Stimulated activated CD8-positive, alpha-beta memory T cell treated with anti-CD3 and anti-CD28 coated beads, Interleukin-4, amount 100 ng/mL, for 1 hour (primary cell): ENCODE measurements at places on chromosomes 12 and 14.

GRCh38 chr12:52582971-52583456 lies 9.4 kb upstream of the KRT74 start:
- peak; percentile 18 for DNase-seq

DNA sequence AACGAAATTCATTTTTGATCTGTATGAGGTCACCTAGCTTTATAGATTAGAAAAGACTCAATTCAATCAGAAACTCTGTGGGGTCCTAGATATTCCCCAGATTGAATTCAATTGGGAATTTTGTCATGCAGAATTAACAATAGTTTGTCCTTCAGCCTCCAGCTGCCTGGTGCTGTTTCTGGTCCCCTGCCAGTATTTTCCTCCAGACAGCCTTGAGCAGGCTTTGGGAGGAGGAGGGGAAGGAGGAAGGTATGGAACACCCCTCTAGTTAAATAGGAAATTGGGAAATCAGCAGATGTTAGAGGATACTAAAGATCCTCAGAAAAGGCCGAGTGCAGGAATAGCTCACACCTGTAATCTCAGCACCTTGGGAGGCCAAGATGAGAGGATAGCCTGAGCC lies 10.6 kb downstream of the GRIP1 start:
- DNase-seq, result no peak

DNA sequence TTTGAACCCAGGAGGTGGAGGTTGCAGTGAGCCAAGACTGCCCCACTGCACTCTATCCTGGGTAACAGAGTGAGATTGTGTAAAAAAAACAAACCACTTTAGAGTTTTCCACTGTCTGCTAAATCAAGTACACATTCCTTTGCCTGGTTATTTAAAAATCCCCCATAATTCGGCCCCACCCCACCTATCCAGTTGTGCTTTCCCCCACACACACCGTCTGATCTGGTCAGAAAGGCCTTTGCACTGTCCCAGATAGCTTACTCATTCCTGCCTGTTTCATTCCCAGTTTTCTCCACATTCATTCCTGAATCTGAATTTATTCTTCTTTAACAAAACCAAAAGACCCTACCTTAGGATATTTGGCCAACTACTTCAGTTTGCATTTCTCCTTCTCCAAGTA lies 29.5 kb downstream of the NINJ2 start:
- no peak for DNase-seq

- peak; percentile 40 for DNase-seq
These were observed at the start of gene MAP1LC3B2 for GRCh38 chr12:116559162-116559935. TSS of gene MAP1LC3B2 (plus strand) at chr12:116559381. CDS start at chr12:116575943, 16,562 bp downstream.

DNA sequence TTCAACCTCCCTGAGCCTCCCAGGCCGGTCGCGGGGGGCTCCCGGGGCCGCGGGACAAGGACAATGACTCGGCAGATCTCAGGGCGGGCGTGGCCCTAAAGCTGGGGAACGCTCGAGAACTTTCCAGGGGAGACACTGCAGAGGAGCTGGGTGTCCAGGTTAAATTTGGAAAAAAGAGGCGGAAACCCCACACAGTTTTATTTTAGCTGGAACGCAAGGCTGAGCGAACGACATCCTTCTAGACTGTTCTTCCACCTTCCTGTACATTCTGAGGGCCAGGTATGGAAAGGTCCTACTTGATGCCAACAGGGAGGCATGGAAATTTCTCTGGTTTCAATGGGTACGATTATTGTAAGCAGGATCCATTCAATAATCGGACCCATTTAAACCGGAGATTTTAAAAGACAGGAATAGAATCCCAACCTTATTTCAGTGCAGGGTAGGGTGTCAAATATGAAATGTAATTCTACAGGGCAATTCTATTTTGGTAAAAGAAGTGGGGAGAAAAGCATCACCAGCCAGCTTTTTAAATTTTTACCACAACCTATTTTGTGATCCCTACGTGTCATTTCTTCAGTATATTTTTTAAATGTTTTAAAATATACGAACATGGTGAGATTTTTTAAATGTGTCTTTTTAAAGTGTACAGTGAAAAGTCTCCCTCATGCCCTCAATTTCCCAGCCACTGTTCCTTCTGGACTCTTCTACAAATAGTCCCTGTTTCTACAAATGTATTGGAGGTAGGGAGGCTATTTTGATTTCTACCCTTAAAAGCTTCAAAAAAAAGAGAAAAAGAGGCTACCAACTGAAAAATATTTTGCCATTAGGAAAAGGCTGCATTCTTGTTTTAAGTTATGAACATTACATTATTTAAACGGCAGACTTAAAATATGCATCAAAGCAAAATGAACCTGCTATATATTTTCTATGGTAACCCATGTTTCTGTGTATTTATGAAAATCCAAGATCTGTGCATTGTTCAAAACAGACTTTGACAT lies 1.1 kb upstream of the UBC start:
- no peak for DNase-seq

DNA sequence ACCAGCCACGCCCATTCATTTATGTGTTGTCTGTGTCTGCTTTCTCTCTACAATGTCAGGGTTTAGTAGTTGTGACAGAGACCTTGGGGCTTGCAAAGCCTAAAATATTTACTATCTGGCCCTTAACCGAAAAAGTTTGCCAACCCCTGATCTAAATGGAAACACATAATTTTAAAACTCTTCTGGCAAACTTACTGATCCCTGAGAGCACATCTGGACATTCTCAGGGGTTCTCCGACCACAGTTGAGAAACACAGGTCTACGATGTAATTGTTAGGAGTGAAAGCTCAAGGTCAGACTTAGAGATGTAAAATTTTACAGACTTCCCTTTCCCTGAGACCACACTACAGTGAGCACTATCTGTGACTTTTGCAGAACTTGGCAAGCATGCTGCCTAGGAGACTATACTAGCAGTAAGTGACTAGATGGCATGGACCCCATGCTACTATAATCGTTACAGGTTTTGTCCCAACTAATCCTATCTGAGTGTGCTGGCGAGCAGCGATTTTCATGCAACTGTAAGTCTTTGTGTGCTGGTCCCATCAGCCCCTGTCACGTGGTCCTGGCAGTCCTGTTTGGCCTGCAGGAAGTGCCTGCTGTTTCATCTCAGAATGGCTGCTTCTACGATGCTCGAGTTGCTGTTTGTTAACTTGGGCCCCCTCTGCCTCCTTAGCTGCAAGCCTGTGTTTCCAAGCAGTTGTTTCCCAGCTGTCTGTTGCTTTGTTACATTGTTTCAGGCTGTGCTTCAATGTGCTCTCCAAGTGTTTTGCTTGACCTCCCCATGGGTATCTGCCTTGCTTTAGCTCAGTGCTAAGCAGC lies 21.6 kb downstream of the TMTC2 start:
- DNase-seq, result no peak

- no peak for DNase-seq
These were observed 103.9 kb downstream of the BBS10 start for GRCh38 chr12:76244300-76244699.

DNA sequence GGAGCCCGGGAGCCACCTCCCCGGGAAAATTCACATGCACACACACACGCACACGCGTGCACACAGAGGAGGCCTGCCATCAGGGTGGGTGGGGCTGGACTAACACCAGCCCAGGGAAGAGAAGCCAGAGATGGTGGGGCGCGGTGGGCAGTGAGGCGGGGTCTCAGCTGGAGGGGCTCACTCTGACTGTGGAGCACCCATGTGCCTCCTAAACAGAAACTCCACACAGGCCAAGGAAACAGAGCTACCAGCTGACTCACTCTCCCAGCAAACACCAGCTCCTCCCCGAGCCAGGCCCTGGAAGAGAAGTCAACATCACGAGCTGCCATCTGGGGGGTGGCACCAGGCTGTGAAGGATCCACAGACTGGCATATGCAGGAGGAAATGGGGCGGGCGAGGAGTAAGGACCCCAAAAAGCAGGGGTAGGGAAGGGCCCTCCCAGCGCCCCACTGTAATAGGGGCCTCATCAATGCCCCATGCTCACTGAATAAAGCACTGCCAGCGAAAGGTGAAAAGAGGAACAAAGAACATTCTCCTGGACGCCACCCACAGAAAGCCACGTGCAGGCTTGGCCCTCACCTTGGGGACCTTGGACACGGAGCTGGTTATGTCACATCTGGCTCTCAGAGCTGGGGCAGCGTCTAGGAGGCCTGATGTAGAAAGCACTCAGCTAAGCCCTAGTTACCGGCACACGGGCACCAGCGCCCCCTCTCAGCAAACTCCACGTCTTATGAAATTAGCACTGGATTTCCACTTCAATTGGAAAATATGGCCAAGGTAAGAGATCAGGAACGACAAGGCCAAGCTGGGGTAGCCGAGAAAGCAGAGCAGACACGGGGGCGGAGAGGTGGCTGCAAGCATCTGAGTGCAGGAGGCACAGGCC lies 8.4 kb upstream of the INF2 start:
- no peak for DNase-seq

DNA sequence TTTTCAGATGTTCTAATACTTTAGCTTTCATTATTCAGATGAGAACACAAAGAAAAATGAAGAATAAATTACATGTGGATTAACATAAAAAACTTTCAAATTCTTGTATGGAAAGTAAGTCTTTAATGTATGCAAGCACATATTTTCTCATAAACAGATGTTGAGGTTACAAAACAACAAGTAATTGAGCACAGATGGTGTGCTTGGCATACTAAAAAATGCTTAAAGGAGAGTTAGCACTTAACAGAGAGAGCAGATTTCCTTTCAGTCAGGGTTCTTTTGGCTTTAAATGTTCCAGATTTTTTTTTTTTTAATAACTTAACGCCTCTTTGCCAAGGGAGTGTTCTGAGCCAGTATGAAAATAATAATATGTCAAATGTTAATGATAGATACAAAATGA lies 96.0 kb downstream of the RASSF9 start:
- DNase-seq, result no peak

DNA sequence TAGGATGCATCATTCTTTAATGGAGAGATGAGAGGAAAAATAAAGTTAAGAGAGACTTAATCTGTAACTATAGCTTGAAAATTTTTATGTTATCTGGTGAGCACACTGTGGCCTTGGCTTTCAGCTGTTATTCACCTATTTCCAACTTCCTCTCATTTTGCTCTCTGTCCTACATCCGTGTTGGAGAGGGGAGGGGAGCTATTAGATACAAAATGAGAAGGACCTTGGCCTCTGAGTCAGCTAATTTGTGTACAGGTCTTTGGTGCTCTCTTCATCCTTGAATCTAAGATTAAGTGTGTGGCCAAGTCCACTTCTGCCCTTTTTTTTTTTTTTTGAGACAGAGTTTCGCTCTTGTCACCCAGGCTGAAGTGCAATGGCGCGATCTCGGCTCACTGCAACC lies 887 bp upstream of the APOBEC1 start:
- no peak for DNase-seq

DNA sequence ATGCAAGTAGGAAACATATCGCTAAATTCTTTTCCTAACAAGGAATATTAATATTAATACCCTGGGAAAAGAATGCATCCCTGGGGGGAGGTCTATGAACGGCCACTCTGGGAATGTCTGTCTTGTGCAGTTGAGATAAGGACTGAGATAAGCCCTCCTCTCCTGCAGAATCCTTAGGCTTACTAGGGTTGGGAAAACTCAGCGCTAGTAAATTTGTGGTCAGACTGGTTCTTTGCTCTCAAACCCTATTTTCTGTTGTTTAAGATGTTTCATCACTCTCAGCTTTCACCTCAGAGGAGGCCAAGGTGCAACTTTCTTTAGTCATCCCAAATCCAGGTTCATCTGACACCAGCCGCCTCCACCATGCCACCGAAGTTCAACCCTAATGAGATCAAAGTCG lies 11.2 kb upstream of the RESF1 start:
- no peak for DNase-seq

DNA sequence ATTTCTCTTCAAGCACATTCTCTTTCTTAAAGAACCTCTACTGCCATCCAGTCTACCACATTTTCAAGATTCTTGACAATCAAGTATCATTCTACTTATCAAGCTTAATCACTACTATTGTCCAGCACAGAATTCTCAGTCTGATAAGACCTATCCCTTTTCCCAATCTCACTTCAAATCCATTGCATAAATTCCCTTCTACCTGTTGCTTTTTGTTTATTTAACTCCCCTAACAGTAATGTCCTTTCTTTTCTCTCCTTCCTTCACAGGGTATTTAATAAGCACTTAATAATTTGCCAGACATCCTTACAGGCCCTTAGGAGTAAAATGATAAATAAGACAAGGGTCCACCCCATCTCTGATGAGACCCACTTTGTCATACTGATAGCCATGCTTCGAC lies 41.7 kb downstream of the ZFC3H1 start:
- no peak for DNase-seq

DNA sequence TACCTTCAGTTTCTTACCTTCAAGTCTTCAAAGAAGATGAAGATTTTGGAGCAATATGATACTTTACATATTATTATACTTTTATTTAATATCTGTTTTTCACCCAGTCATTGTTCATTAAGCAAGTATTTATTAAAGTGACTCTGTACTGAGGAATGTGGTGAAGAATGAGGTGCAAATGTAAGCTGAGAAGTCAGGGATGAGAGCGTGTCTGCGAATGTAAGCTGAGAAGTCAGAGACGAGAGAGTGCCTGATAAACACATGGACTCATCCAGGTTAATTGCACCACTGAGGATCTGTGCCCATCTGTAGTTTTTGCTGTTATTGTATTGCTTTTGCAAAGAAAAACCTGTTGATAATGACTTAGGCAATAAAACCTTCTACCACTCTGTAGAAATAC lies 211.9 kb upstream of the FAR2 start:
- DNase-seq, result no peak

- no peak for DNase-seq
These were observed 8.1 kb downstream of the DNAI7 start for GRCh38 chr12:25186788-25187402.

GRCh38 chr12:57524814-57525614 lies 2.4 kb downstream of the MBD6 start:
- DNase-seq, result no peak

DNA sequence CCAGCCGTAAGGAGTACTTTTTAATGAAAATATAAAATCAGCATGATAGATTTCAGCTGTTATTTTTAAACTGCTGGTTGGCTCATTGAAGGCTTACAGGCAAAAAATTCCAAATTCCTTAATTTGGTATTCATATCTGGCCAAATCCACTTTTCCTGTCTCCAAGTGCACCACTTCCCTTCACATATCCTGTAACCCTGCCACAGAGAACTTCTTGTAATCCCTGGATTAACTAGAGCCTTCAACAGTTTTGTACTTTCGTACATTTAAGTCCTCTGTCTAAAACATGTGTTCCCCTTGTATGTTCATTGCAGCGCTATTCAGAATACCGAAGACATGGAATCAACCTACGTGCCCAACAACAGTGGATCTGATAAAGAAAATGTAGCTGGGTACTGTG lies 9.6 kb downstream of the PUS7L start:
- DNase-seq, result no peak

- DNase-seq, result no peak
These were observed 69.2 kb upstream of the PSMA6 start for GRCh38 chr14:35222872-35223466.

DNA sequence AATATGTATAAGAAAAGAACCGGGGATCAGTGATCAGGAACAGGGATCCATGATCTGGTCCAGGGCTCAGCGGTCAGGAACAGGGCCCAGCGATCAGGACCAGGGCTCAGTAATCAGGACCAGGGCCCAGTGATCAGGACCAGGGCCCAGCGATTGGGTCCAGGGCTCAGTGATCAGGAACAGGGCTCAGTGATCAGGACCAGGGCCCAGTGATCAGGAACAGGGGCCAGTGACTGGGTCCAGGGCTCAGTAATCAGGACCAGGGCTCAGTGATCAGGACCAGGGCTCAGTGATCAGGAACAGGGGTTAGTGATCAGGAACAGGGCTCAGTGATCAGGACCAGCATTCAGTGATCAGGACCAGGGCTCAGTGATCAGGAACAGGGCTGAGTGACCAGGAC lies 56.3 kb downstream of the TMEM121 start:
- no peak for DNase-seq
